Iris pigment epithelial cell (primary cell): ENCODE measurements at places on chromosomes 7 and 10.

DNA sequence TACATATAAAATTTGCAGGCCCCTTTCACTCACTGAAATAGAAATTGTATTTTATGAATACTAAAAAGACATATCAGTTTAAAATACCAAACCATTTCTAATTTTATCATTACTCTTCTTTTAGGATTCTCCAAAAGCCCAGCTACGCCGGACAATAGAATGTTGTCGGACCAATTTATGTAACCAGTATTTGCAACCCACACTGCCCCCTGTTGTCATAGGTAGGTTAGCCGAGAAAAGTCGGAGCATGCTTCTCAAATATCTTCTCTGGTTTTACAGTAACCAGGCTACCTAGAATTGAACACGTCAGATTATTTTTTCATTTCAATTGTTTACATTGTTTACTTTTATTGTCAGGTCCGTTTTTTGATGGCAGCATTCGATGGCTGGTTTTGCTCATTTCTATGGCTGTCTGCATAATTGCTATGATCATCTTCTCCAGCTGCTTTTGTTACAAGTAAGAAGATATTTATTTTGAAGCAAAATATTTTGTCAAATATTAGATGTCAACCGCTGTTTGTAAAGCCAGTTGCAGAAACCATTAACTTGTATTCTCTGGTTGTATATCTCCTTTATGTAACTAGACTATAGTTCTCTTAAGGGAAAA is 57.6 kb downstream of the MMRN2 start:
- peak; percentile 74 for DNase-seq

GRCh38 chr10:111836064-111836463 is 347.5 kb downstream of the GPAM start:
- DNase-seq = no peak

GRCh38 chr7:43195768-43196167 is 83.3 kb downstream of the HECW1 start:
- DNase-seq = no peak

- peak; percentile 35 for DNase-seq
These were observed 147.6 kb downstream of the GPR85 start for GRCh38 chr7:112938863-112939573.

- DNase-seq = peak; percentile 10
These were observed 1.3 kb downstream of the CTTNBP2 start for GRCh38 chr7:117871778-117872538.

DNA sequence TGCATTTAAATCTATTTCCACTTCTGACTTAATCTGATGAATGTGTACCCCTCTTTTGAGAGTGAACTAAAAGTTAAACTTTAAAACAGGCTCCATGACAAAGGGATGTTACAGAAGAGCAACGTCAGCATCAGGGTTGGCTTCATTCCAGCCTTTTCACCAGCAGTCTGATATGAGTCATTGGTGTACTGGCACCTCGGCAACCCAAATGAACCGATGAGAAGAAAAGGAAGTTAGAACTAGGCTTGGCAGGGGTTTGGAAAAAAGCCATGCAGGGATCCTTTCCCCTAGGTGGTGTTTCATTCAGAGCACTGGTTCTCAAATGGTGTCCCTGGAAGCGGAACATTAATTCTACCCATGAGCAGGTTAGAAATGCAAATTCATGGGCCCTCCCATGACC is 53.6 kb downstream of the SEC61G start:
- DNase-seq = peak; percentile 53
